ENCODE measurements at places on chromosomes 1 and 21. TPM values are rescaled to one million over a fixed set of nuclear protein-coding genes. Genes with fewer than 3 reads are reported as not detected.

The PRUNE1 gene
- total RNA-seq = 31.0 TPM

The SELE gene
- 26.6 TPM for total RNA-seq

The CLDN8 gene
- total RNA-seq = not detected

The ZSWIM5 gene
- 1.5 TPM for total RNA-seq

The FHAD1 gene
- 0.32 TPM for total RNA-seq

The DMAP1 gene
- 27.7 TPM for total RNA-seq

The PCP4 gene
- 1.5 TPM for total RNA-seq

The CNIH3 gene
- total RNA-seq = 1.4 TPM

The ERICH3 gene
- 0.11 TPM for total RNA-seq

The CFHR4 gene
- total RNA-seq = not detected

The LRRC41 gene
- 52.5 TPM for total RNA-seq

The INKA2 gene
- 13.7 TPM for total RNA-seq

The SYT2 gene
- total RNA-seq = not detected

The HTR6 gene
- total RNA-seq = not detected

The TNFSF18 gene
- total RNA-seq = not detected

The GPR3 gene
- 2.3 TPM for total RNA-seq

The STUM gene
- 0.78 TPM for total RNA-seq

The TBX19 gene
- 0.48 TPM for total RNA-seq

The GOLPH3L gene
- total RNA-seq = 12.6 TPM

The WLS gene
- total RNA-seq = 78.0 TPM

The ARHGEF2 gene
- total RNA-seq = 95.9 TPM

The LCE1F gene
- total RNA-seq = not detected

The C4BPA gene
- total RNA-seq = not detected

The SH2D1B gene
- not detected for total RNA-seq

The CHI3L1 gene
- 7.4 TPM for total RNA-seq

The CFAP74 gene
- not detected for total RNA-seq

The NES gene
- 699 TPM for total RNA-seq

The UBAP2L gene
- total RNA-seq = 111 TPM

The CD5L gene
- not detected for total RNA-seq

The BLACAT1 gene
- not detected for total RNA-seq

The CEP85 gene
- total RNA-seq = 25.8 TPM

The FTCD gene
- 0.83 TPM for total RNA-seq

The IL20 gene
- total RNA-seq = not detected

The TMEM50A gene
- 97.7 TPM for total RNA-seq

The STYXL2 gene
- total RNA-seq = 462 TPM

The SIKE1 gene
- 40.2 TPM for total RNA-seq

Data from cardiac septum (tissue), 1 donor.